NCI-H524 (cell line): ENCODE measurements at places on chromosomes 2 and 18.

DNA sequence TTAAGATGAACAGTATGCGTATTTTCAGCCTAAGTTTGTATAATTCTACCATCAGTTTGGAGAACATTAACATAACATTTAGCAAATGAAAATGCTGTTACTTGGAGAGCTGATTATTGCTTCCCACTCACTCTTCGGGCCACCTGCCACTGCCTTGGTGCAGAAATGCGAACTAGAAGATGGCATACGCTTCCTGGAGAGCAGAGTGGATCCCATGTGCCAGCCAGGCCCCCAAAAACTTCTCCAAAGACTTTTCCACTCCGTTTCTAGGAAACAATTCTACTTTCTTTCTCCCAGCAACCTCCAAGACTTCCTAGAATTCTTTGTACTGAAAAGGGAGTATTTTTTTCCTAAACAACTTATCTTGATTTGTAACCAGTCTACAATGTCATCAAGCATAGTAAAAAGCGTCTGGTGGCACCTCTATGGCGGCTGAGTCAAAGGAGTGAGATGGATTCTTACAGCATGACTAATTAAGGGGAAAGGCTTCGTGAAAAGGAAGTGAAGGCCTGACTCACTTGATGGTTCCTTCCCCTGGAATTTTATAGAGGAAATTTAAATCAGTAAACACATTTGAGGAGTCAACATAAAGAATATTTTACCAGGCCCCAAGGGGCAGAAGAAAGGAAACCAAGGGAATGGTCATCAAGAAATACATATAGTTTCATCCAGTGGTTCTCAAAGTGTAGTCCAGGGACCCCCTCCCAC is 36.6 kb downstream of the FEZ2 start:
- DNase-seq, result no peak

GRCh38 chr2:41720331-41721251 is 327.2 kb upstream of the PKDCC start:
- DNase-seq, result no peak

DNA sequence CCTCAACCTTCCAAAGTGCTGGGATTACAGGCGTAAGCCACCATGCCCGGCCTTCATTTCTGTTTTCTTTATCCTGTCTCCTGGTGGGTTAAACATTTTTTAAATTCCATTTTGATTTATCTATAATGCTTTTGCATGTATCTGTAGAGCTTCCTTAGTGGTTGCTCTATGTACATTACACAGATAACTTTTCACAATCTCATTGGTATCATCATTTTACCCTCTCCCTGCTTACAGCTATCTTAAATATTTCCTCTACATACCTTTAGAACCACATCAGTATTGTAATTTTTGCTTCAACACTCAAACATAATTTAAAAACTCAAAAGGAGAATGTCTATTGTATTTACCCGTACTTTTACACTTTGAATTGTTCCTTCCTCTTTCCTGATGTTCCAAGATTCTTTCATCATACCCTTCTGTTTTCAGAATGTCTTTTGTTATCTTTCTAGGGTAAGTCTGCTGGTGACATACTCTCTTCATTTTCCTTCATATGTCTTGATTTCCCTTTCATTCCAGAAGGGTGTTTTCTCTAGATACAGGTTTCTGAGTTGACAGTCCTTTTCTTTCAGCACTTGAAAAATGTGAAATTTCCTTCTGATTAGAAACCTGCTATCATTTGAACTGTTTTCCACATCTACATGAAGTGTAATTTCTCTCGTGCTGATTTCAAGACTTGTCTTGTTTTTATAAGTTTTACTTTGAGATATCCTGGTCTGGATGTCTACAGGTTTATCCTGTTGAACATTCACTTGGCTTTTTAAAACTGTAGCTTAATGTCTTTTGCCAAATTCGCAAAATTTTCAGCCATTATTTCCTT is 21.9 kb downstream of the PPP3R1 start:
- DNase-seq, result no peak

GRCh38 chr2:127182626-127183458 is 37.3 kb downstream of the CYP27C1 start:
- no peak for DNase-seq

DNA sequence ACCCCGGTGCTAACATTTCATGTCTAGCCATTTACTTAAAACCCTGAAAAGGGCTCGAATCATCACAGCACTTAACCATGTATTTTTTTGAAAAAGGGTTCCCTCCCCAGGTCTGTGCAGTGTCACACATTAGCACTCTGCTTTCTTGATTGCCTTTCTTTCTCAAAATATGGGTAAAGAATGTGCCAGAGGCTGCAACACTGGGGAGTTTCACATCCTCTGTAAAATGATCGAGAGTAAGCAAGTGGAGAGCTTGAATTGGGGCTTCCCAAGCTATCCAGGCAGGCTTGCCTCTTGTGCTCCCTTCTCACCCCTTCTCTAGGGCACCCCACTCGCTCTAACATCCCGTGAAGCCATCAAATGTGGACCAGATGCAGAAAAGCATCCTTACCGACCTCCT is 177.0 kb upstream of the CCDC68 start:
- DNase-seq, result no peak

- DNase-seq, result no peak
These were observed 69.3 kb downstream of the TTC27 start for GRCh38 chr2:32697156-32697555.

DNA sequence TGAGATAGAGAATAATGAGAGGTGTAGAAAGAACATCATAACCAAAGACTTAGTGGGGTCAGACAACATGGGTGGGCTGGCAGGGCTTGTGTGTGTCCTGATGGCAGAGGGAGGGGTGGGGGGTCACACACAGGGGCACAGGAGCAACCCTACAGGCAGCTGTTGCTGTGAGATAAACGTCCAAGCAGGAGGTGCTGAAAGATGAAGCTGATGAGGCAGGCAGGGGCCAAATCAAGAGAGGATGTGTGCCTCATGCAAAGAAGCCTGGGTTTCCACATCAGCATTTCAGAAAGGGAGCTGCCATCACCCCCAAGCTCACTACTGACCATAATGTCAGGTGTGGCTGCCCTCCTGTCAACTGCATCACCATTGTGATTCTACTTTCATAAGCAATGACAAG is 16.0 kb upstream of the SKA1 start:
- no peak for DNase-seq

- DNase-seq, result peak; percentile 36
These were observed 58.9 kb upstream of the THUMPD2 start for GRCh38 chr2:39837856-39838453.

GRCh38 chr18:70453058-70453775 is 164.4 kb downstream of the SOCS6 start:
- no peak for DNase-seq

- DNase-seq, result no peak
These were observed 1.8 kb downstream of the IL18RAP start for GRCh38 chr2:102424754-102425153.

DNA sequence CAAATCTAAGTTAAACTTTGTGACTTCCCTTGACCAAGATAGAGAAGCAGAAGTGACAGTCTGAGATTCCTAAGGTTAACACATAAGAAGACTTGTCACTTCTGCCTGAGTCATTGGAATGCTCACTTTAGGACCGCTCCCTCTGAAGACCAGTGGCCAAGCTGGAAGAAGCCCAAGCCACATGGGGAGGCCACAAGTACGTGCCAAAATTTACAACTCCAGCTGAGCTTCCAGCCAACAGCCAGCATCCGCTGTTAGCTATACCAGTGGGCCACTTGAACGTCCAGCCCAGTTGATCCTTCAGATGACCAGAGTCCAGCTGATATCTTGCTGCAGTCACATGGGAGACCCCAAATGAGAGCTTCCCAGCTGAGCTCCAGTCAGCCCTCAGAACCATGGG is 18.1 kb upstream of the ANTXR1 start:
- no peak for DNase-seq

- no peak for DNase-seq
These were observed 11.6 kb upstream of the B4GALT6 start for GRCh38 chr18:31695989-31696388.

GRCh38 chr2:236887531-236887930 is 198.2 kb upstream of the COPS8 start:
- DNase-seq, result no peak

DNA sequence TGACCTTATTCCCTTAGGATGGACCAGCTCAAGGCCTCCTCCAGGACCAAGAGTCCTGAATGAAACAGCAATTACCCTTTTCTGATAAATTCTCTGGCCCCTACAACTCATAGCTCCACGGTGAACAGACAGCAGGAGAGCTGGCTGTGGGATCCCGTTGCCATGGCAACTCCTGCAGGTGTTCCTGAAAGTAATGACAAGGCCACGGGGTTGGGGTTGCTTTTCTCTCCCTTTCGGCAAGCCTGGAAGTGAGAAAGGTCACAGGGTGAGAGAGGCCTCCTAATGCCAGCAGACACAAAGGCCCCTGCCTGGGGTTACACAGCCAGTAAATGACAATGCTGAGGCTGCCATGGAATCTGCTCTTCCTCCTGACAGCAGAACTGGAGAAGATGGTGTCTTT is 403.0 kb downstream of the NBAS start:
- DNase-seq, result peak; percentile 56

- DNase-seq, result no peak
These were observed 137.4 kb upstream of the ETAA1 start for GRCh38 chr2:67259556-67260342.

GRCh38 chr2:43059183-43059897 is 167.1 kb downstream of the ZFP36L2 start:
- DNase-seq, result no peak

- peak; percentile 63 for DNase-seq
These were observed 732 bp upstream of the ANXA4 start for GRCh38 chr2:69741229-69741574.

DNA sequence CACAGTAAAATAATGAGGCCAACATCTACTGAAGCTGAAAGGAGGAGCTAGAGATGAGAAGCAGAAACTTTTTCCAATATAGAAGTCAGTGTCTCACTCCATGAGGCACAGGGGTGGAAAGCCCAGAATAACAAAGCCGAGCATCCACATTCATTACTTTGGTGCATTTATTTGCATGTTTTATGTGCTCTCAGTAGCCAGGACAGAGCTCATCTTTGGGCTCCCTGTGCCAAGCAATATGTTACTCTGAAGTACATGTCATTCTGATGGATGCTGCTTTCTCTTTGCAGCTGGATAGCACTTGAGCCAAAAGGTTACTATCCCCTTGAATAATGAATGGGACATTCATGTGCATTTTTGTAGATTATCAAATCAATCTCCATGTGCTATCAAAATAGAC is 338.6 kb upstream of the SOX11 start:
- DNase-seq, result no peak

DNA sequence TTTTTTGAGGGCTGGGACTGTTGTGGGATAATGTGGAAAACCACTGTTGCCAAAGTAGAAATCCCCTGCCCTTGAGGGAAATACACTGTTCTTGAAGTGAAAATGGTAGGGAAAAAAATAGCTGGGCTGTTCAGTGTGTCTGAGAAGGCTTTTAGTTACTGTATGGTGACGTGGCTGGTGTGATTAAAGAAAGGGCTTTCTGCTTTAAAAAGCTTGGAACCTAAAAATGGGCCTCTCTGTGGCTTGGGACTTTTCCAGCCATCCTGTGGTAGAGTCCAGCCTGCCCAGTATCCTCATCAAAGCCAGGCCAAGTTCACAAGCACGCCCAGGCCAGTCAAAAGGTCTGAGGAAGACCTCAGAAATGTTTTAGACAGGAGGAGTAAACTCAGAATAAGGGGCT is 6.8 kb downstream of the MGAT5 start:
- no peak for DNase-seq

GRCh38 chr18:9735238-9735637 is 27.1 kb downstream of the RAB31 start:
- DNase-seq, result no peak

DNA sequence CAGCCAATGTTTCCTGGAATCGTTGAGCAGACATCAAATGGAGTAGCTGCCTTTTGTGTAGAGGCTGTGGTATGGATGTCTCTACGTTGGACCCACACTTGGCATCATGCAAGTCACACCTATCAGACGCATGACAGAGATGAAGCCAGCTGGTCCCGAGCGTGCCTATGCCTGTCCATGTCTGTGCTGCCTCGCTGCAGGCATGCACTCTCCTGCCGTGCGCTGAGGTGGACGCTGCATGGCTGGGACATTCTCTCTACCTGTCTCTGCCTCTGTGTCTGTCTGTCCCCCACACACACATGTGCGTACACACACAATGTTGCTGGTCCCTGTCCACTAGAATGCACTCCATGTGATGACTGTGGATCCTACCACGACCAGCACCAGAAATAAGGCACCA is 514.2 kb upstream of the MYT1L start:
- DNase-seq, result peak; percentile 37

- DNase-seq, result no peak
These were observed 48.8 kb downstream of the TCF7L1 start for GRCh38 chr2:85181844-85182456.

- DNase-seq, result peak; percentile 86
These were observed 53.7 kb downstream of the BCL11A start for GRCh38 chr2:60499651-60500265.

DNA sequence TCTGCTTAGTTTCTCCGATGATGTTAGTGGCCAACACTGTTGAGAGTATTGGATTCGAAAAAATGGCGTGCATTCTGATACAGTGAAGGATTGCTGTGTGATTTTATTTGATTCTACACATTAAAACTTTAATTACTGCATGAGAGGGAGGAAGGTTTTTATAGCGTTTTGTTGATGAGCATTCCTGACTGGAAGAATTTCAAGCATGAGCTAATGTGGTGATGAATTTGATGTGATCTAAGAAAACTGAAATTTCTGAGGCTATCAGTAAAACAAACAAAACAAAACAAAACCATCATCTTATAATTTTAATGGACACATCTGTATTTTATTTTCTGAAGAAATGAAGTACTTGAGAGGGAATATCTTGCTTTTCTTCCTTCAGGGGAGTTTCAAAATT is 59.6 kb downstream of the ITGB6 start:
- no peak for DNase-seq

DNA sequence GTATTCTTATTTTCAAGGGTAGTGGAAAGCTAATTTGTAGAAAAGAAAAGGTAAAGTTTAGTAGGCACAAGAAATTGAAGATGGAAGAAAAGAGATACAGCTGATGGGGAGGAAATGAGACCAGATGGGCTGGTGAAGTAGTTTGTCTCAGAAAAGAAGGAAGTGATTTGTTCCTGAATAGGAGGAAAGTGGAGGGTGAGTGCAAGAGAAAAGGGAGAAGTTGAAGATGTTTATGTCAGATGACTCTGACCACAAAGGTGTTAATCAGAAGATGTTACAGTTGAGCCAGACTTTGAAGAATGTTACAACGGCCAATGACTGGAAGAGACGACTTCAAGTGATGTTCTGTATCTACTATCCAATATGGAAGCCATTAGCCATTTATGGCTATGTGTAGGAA is 21.2 kb downstream of the ZSCAN30 start:
- no peak for DNase-seq

DNA sequence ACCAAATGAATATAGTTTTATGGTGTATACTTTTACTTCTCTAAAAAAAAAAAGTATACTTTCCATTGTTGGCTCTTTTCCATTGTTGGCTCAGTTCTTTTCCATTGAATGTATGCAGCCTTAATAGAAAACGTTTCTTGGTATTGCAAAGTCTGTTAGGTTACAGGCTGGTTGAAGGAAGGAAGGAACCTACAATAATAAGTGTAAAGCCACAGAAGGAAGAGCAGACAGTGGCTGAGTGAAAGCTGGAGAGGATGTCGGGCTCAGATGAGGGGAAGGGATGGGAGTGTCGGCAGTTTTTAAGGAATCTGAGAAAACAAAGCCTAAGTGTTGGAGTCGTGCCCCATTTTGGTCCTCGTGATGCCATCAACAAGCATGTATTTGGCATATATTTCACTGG is 6.8 kb downstream of the COPS8 start:
- DNase-seq, result no peak

GRCh38 chr2:209564816-209565215 is 141.0 kb downstream of the MAP2 start:
- DNase-seq, result no peak
